ENCODE measurements at places on chromosomes 1 and 21. TPM values are rescaled to one million over a fixed set of nuclear protein-coding genes. Genes with fewer than 3 reads are reported as not detected.
A peak's percentile ranks its signal among the peaks of the same experiment; 100 is the strongest.

- no peak for DNase-seq
- H3K27ac ChIP-seq = peak overlapping the region; percentile 70
- peaks cover 26% of the 10 kb centered on the region for H3K4me1 ChIP-seq
- H3K36me3 ChIP-seq = peaks cover 6% of the 10 kb centered on the region
- no peaks in the 10 kb centered on the region for H3K27me3 ChIP-seq
Observed at GRCh38 chr1:37994886-37995566, 5.2 kb upstream of the SF3A3 start.

The TTLL7 gene
- total RNA-seq = 13.3 TPM

The CA6 gene
- total RNA-seq = not detected

- peaks cover 28% of the 10 kb centered on the region for H3K4me1 ChIP-seq
- H3K27me3 ChIP-seq = no peaks in the 10 kb centered on the region
- H3K27ac ChIP-seq = no peak overlapping the region
- no peak for DNase-seq
- no peak overlapping the region for H3K4me3 ChIP-seq
- peaks cover 61% of the 10 kb centered on the region for H3K36me3 ChIP-seq
Observed at GRCh38 chr1:183913567-183913993, 108.7 kb downstream of the RGL1 start.

The LCE2A gene
- not detected for total RNA-seq

DNA sequence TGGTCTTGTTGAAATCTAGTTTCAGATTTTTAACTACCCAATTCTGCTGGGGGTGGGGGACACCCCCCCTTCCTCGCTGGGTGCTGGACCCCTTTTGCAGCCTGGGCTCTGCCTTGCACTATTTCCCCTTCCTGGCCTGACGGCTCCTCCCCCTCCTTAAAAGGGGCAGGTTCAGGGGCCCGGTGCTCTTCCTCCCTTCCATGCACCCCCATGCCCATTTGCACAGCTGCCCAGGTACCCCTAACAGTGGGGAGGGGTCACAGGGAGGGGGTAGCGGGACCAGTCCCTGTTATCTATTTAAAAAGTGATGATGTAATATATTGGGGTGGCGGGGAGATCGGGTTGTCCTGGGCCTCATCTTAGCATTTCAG is 15.3 kb downstream of the ZBTB7B start:
- H3K27ac ChIP-seq = no peak overlapping the region
- peaks cover 13% of the 10 kb centered on the region for H3K4me1 ChIP-seq
- H3K27me3 ChIP-seq = no peaks in the 10 kb centered on the region
- no peaks in the 10 kb centered on the region for H3K36me3 ChIP-seq

DNA sequence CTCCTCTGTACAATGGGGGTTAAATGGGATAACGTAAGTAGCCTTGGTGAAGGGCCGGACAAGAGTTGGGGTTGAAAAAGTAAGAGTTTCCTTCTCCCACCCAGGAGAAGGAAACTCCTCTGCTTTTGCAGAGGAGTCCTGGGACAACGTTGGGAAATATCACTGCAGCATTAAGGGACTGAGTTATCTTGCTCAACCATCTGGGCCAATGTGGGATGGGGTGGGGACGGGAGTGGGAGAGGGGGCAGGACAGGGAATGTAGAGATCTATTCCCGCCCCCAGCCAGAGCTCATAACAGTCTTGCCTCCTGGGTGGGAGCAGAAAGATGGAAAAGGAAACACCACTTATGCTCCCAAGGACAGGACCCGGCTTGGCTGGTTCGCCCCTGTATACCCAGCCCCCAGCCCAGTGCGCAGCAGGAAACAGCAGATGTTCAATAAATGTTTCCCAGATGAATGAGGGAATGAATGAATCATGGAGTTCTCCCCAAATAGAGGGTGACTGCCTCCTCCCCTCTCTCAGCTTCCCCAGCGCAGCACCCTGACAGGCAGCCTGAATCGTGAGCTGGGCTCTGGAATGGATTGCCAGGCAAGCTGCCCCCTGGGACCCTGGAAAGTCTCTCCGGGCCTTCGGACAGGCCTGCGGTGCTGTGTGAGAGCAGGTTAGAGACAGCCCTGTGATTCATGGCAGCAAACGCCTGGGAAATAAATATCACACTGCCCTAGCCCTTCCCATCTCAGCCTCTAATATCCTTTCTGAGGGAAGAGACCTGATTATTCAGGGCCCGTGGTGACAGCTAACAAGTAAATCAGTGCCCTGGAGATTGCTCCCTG is 24.8 kb downstream of the FBXO2 start:
- no peak for DNase-seq
- no peaks in the 10 kb centered on the region for H3K36me3 ChIP-seq
- H3K27ac ChIP-seq = no peak overlapping the region
- no peaks in the 10 kb centered on the region for H3K4me1 ChIP-seq
- peaks cover 51% of the 10 kb centered on the region for H3K27me3 ChIP-seq
- H3K4me3 ChIP-seq = no peak overlapping the region

DNA sequence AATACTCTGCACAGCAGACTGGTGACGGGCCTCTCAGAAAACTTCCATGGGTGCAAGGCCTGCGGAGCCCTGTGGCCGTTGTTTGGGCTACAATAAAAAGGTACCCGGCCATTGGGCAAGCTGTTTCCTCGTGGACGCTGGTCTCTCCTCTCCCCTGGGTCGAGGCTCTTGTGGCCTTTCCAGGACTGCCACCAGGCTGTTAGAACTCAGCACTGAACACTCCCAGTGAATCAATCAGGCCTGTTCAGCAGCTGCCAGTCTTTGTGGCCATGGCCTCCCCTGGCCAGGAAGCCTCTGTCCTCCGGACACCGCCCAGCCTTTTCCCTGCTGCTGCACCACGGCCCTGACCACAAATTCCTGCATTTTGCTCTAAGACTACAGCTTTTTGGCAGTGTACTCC is 33.0 kb upstream of the ACTRT2 start:
- no peaks in the 10 kb centered on the region for H3K4me1 ChIP-seq
- H3K27me3 ChIP-seq = no peaks in the 10 kb centered on the region
- DNase-seq = no peak
- H3K36me3 ChIP-seq = peaks cover 8% of the 10 kb centered on the region

The LCE2B gene
- not detected for total RNA-seq

The GUCA2B gene
- not detected for total RNA-seq

- peaks cover 10% of the 10 kb centered on the region for H3K4me1 ChIP-seq
- peak; percentile 79 for DNase-seq
- peak overlapping the region; percentile 76 for H3K27ac ChIP-seq
- H3K27me3 ChIP-seq = no peaks in the 10 kb centered on the region
- peaks cover 14% of the 10 kb centered on the region for H3K36me3 ChIP-seq
- no peak overlapping the region for H3K4me3 ChIP-seq
Observed at GRCh38 chr1:8348777-8349472, 31.0 kb downstream of the SLC45A1 start.

GRCh38 chr21:25577424-25578055 is 29.7 kb downstream of the MRPL39 start:
- no peak overlapping the region for H3K27ac ChIP-seq
- H3K36me3 ChIP-seq = peaks cover 20% of the 10 kb centered on the region
- peaks cover 13% of the 10 kb centered on the region for H3K4me1 ChIP-seq
- no peak overlapping the region for H3K4me3 ChIP-seq
- no peaks in the 10 kb centered on the region for H3K27me3 ChIP-seq

The SLAMF7 gene
- total RNA-seq = not detected

- H3K27me3 ChIP-seq = peaks cover 18% of the 10 kb centered on the region
- H3K4me1 ChIP-seq = peaks cover 3% of the 10 kb centered on the region
- no peaks in the 10 kb centered on the region for H3K36me3 ChIP-seq
Observed at GRCh38 chr1:1181129-1181937, 7.7 kb downstream of the TTLL10 start.

The ADAMTS4 gene
- total RNA-seq = 6.8 TPM

The OR10K1 gene
- total RNA-seq = not detected

DNA sequence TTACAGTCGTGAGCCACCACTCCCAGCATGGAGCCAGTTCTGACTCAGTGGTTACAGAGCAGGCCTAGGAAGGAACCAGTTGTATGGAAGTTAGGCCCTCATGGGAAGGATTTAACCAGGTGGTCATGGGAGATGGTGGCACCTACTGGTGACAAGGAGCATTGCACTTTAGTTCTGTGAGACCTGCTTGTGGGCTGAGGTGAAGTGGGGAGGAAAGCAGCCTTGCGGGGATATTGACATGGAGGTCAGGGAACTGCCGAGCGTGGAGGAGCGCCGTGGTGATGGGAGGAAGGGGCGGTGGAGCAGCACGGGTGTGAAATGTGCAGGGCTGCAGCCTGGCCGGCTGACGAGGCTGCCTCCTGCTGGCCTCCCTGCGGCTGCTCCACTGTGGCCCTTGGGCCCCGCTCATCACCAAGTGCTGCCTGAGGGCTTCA is 100.4 kb downstream of the GALNT2 start:
- no peak overlapping the region for H3K27ac ChIP-seq
- no peaks in the 10 kb centered on the region for H3K27me3 ChIP-seq
- DNase-seq = no peak
- no peaks in the 10 kb centered on the region for H3K36me3 ChIP-seq
- no peak overlapping the region for H3K4me3 ChIP-seq

GRCh38 chr21:31282095-31282709 is 61.9 kb downstream of the TIAM1 start:
- H3K27ac ChIP-seq = no peak overlapping the region
- H3K27me3 ChIP-seq = no peaks in the 10 kb centered on the region
- no peaks in the 10 kb centered on the region for H3K4me1 ChIP-seq
- no peak overlapping the region for H3K4me3 ChIP-seq

DNA sequence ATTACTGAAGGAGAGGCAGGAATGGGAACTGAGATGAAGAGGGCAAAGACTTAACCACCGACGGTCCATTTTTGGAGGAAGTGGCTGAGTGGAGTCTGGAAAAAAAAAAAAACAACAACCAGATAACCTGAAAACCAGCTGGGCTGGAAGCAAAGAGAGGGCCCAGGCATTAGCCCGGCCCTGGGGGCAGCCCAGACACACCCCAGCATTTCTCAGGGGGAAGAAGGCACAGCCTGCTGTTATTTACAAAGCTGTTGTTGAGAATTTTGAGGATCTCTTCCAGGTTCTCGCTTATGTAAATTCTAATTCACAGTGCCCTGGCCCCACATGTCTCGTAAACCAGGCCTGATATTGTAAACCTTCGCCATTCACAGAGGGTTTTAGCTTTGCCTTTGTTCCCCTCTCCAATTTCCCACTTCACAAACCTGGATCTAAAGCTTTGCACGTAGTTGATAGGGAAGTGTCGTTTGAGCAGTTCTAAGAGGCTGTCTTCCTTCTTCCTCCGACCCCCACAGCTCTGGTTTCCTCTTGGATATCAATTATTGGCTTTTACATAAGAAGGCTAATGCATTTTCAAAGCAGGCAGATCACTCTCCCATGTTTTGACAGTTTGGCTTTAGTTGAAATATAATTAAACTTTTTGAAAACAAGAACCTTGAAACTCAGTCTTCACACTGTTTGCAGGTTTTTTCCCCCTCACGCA is 161.8 kb upstream of the IRF2BP2 start:
- H3K27me3 ChIP-seq = no peaks in the 10 kb centered on the region

The LIPI gene
- not detected for total RNA-seq

The KIF1B gene
- total RNA-seq = 66.1 TPM

Data from mesothelial cell of epicardium (in vitro differentiated cells).